Activated naive CD4-positive, alpha-beta T cell (primary cell): ENCODE measurements at places on chromosomes 16 and 17.

DNA sequence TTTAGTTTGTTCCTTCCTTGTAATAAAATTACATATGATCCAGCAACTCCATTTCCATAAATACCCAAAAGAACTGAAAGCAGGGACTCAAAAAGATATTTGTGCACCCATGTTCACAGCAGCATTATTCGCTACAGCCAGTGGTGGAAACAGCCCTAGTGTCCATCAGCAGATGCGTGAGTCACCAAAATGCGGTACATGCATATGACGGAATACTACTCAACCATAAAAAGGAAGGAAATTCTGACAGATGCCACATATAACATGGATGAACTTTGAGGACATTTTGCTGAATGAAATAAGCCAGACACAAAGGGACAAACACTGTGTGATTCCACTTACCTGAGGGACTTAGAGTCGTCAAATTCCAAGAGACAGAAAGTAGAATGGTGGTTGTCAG lies 9.1 kb upstream of the SLC47A2 start:
- DNase-seq, result no peak

GRCh38 chr17:14545156-14545906 lies 244.4 kb downstream of the HS3ST3B1 start:
- DNase-seq, result no peak

GRCh38 chr16:67286441-67287235 lies 7.3 kb downstream of the PLEKHG4 start:
- no peak for DNase-seq

DNA sequence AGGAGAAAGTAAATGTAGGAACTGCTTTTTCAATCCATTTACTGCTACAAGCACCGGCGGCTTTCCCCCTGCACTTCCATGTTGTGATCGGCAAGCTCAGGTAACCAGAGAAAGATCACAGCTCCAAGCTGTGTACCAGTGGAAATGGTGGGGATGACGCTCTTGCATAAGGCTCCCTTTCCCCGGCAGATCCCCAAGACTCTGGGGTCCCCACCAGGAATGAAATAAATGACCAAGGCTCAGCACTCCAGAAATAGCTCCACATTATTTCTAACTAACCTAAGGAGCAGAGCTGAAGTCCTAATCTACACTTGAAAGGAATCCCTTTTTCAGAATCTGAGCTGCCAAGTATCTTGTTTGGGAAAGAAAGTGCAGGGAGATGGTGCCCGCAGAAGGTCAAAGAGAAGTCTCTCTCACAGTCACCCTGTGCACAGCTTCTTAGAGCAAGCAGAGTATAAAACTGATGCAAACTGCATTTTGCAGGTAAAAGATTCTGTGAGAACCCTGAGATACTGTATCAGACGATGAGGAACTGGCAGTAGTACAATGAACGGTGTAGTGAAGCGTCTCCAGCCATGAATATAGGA lies 11.1 kb downstream of the GRB2 start:
- no peak for DNase-seq

- DNase-seq, result no peak
Observed at GRCh38 chr17:81384929-81385319, 10.3 kb upstream of the BAHCC1 start.
